ENCODE measurements at places on chromosomes 5 and 9.
A peak's percentile ranks its signal among the peaks of the same experiment; 100 is the strongest.

- no peak for DNase-seq
Observed at GRCh38 chr5:56286015-56286884, 53.1 kb upstream of the ANKRD55 start.

DNA sequence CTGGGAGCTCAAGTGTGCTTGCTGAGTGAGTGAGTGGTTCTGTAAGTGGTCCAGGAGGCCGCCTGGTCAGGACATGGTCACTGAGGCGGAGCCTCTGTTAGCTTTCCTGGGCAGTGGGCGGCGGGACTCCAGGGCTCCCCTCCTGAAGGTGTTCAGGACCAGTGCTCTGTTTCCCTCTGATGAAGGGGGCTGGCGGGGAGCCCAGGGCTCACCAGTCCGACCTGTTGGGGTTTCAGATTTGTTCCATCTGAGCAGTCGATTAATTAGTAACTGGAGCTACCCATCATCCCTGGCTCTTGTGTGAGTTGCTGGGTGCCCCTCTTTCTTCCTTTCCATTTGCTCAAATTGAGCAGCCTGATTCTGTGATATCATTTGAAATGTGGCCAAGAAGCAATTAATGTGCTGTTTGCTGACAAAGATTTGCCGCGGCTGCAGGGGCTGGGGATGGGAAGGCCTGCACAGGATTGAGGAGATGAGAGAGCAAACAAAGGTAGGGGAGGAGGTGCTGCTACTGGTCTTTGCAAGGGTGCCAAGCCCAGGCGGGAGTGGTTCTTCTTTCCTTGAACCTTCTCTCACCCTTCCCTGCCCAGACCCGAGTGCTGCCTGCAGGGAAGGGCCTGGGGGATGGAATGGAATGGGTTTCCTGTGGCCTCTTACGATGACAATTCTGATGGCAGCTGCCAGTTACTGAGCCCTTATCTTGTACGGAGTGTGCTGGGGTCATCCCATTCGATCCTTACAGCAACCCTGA is 92.8 kb upstream of the PITX1 start:
- DNase-seq: no peak

GRCh38 chr5:79878721-79879336 is 112.2 kb downstream of the MTX3 start:
- DNase-seq: peak; percentile 35

GRCh38 chr5:54673523-54674225 is 156.1 kb downstream of the SNX18 start:
- DNase-seq: peak; percentile 13

DNA sequence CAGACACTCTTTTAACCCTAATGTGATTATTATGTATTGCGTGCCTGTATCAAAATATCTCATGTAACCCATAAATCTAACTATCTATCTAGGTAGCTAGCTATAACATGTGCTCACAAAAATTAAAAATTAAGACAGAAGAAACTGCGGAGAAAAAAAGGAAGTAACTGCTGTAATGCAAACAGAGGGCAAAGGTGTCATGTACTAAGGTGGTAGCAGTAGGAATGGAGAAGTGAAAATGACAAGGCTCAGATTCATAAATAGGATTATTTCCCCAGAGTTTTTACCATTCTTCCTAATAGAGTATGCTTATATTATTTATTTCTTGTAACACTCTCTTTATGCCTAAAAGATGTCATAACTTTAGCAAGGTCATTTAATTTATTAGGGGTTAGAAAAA is 1527.5 kb upstream of the C9orf72 start:
- DNase-seq: no peak

- no peak for DNase-seq
Observed at GRCh38 chr5:1882337-1883119, at the start of gene IRX4. Gene IRX4, minus strand, starts transcription at chr5:1882925. Its CDS starts 278 bp downstream, at chr5:1882647.

- no peak for DNase-seq
Observed at GRCh38 chr5:73232266-73233041, 59.5 kb downstream of the TMEM174 start.

- no peak for DNase-seq
Observed at GRCh38 chr5:123046222-123046621, 9.7 kb upstream of the PPIC start.

- DNase-seq: peak; percentile 32
Observed at GRCh38 chr5:157273131-157273556, 7.2 kb downstream of the CYFIP2 start.

GRCh38 chr5:133753856-133754255 is 141.5 kb upstream of the FSTL4 start:
- DNase-seq: no peak

DNA sequence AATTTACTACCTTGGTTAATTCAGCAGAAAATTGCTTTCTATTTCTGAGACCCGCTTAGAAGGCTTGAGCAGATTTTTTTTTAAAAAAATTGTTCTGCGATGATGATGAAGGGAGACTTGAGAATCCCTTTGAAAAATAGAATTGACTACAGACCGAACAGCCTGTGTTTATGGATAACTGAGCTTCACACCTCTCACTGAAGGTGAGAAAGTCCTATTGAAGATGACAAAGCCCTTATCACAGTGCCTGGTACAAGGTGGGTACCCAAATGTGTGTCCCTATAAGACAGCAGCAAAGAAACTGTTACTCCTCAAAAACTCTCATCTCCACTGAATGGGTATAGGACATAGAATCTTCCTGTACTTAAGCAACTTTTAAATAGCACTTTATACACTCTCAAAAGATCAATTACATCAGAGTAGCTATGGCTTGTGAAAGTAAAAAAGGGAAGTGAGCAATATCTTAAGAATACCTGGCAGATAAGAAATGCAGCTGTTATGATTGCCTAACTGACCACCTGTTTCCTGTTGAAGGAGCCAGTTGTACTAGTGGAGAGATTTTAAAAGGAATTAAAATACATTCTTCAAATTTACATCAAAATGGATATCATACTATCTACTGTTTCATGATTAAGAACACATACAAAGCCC is 419.7 kb downstream of the CHSY3 start:
- DNase-seq: no peak

DNA sequence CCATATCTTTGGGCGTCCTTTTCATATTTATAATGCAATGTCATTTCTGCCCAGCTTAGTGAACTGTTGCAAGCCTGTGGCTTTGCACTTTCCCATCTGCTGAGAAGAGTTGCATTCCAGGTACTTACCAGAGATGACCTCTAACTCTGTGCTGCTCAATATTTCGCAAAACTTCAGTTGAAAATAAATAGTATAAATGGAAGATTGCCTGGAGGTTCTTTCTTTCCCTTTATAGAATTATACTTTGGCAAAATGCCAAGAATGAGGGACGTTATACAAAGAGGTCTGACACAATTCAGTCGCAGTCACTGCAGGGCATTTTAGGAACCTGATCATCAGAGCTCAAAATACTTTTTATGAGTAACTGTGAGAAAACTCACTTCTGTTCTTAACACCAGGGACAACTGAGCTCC is 18.9 kb upstream of the VLDLR start:
- DNase-seq: no peak

- DNase-seq: no peak
Observed at GRCh38 chr9:123102375-123103113, 69.1 kb downstream of the GPR21 start.

DNA sequence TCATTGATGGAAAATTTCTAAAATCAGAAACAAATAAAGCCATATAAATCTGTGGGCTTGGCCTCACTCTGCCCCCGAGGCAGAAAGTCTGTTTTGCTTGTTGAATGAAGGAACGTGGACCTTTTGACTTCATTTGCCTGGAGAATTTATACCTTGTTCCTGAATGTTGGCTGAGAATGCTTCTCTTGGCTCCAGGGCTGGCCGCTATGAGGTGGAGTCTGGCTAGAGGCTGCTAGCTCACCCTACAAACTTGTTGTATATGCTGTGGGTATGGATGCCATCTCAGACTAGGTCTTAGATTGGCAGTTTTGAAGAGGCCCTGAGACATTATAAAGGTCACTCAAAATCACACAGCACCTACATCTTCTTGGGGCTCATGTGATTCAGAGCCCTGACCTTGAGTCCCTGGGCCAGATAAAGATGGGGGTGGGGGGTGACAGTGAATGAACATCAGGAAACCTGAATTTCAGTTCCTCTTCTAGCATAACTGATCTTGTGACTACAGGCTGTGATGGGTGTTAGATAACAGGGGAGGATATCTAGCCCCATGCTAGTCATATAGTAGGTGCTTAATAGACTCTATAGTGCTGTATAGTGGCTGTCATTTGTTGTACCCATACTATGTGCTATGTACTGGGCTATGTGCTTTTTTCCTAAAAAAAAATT is 2.8 kb downstream of the GM2A start:
- DNase-seq: no peak

GRCh38 chr9:69444791-69445190 is 119.8 kb downstream of the ENTREP1 start:
- no peak for DNase-seq

DNA sequence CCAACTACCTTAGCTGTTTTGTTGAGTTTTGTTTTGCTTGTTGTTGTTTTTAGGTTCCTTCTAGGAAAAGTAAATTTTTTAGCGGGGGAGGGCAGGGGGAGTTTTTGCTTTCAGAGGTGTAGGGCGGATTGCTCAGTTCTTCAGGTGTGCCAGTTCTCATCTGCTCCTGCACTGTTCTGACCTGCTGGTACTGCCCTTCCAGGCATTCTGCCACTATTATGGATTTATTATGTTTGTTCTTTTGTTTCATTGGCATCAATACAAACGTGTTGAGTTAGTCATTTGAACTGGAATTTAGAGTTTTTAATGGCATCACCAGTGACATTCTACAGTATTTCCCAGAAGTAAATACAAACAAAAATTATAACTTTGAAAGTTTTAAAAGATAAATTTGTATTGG is 26.0 kb downstream of the ERCC6L2 start:
- no peak for DNase-seq

DNA sequence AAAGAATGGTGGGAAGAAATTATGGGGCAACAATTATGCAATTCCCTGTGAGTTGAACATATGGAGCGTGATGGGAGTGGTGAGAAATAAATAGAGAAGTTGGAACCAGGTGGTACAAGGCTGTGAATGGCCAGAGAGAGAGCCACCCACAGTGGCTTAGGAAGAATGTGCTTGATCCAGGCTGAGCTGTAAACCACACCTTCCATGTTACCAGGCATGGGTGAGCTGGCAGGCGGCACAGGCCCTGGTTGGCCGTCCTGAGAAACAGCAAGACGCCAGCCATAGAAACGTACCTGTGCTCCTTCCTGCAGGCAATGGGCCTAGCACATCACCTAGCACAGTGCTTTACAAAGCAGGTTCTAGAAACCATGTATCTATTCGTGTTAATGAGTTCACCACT is 74.3 kb downstream of the EPB41L4B start:
- no peak for DNase-seq

- DNase-seq: no peak
Observed at GRCh38 chr5:143641549-143642355, 170.2 kb upstream of the HMHB1 start.

DNA sequence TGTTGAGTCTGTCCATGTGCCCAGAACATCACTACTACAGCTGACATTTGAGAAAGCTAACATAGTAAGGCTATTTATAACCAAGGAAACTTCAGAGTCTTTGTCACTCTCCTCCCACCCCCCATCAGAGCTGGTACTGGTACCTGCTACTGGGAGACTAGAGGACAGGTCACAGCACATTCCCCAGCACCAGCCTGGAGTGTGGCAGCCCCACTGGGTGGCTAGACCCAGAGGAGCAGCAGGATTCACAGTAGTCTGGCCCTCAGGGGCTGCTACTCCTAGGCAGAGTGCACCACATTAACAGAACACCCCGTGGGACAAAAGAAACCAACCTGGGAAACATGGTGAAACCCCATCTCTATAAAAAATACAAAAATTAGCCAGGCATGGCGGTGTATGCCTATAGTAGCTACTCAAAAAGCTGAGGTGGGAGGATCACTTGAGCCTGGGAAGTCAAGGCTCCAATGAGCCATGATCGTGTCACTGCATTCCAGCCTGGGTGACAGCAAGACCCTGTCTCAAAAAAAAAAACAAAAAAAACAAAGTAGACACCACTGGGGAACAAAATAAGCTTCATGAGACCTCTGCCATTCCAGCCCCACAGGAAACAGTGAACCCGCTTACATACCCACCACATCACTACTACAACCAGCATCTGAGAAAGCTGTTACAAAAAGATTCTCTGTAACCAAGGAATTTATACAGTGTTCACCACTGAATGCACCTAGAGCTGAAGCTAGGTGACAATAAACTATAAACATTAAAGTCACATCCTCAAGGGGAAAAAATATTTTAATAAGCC is 26.3 kb upstream of the PTGER4 start:
- no peak for DNase-seq

DNA sequence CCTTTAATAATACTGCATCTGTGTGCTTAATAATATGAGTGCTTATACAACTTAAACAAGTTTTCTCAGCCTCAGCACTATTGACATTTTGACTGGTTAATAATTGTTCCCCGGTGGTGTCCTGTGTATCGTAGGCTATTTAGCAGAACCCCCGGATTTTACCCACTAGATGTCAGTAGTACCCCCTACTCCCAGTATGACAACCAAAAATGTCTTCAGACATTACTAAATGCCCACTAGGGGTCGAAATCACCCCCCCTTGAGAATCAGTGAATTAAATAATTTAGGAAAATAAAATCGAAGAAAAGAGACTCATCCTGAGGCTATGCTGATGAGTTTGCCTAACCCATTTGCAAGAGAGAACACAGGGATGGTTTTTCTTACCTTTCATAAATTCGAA is 166.3 kb downstream of the ATP10B start:
- no peak for DNase-seq

DNA sequence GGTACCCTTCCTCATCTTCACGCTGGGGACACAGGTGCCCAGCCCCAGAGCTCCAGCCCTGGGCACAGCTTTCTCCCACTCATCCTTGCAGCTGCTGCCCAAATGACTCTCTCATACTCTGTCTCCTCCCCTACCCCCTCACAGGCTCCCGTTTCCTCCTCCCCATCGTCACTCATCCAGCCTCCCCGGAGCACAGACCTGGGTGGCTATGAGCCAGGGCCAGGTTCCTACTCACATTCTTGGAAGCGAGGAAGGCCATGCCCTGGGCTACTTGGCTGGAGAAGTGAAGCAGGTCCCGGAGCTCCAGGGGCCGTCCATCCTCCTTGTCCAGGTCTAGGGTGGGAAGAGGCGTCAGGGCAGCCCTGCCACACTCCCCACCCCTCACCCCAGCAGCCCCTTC is 29.3 kb downstream of the CSF1R start:
- DNase-seq: no peak

DNA sequence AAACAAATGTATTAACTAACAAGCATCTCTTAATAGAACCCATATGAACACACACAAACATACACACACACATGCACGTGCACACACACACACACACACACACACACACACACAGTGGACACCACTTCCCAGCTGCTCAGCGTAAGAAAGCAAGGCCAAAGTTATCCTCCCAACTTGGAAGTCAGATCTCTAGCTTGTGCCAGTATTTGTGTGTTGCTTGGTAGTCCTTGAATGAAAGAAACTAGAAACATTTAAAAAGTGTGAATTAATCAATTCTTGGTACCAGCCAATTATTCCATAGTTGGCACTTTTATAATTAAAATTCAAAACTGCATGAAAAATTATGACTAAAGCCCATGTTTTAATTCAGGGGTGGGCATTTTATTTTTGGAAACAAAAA is 178.1 kb downstream of the TMEM161B start:
- no peak for DNase-seq

- DNase-seq: no peak
Observed at GRCh38 chr5:33828626-33829308, 63.0 kb downstream of the ADAMTS12 start.

GRCh38 chr9:33737811-33738606 is 57.4 kb upstream of the PRSS3 start:
- no peak for DNase-seq

GRCh38 chr5:62041156-62041756 is 264.8 kb upstream of the KIF2A start:
- no peak for DNase-seq
